ENCODE measurements at places on chromosomes 2 and 18.

DNA sequence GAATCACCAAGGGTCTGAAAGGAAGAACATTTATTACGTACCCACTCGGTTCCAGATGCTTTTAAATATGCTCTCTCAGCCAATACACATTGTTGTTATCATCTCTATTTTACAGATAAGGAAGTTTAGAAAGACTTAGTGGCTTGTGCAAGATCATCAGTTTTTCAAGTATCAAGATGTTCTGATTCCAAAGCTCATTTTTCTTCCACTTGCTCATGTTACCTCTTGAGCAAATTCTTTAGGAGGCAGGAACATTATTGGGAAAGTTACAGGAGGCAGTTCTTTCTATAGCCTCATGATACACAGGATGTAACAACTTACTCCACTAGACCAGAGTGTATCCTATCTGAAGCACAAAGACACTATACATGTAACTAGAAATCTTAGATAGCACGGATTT is 65.0 kb upstream of the MMADHC start:
- DNase-seq, result no peak

DNA sequence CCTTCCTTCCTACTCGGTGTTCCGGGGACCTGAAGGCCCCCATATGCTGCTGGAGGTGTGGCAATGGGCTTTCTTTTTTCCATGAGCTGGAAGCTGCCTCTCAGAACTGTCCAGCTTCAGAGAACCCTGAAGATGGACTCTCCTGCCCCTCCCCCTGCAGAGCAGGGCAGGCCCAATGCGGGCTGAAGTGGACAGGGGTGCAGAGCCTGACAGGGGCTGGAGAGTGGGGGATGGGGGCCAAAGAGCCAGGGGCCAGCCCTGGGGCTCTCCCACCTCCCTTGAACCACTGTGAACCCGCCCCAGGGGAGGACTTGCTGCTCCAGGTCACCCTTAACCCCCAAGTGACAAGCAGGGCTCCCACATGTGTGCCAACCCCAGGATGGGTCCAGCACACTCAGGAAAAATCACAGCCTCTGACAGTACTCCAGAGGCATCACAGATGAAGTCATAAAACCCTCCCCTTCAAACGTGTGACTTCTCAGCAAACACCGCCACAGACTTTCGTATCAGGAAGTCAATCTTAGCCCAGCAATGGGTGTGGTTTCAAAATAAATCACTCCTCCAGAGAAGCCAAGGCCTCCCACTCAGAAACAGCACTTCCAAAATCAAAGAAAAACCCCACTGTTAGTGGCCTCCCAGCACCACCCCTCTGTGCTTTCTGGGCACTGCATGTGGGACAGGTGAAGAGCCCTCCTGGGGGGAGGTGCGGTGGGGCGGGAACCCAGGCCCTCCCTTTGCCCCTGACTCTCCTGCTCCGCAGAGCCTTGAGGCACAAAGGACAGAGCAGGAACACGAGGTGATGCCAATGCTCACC is 135.8 kb downstream of the HDAC4 start:
- DNase-seq, result peak; percentile 80

GRCh38 chr2:39313575-39313974 is 69.8 kb upstream of the CDKL4 start:
- no peak for DNase-seq

DNA sequence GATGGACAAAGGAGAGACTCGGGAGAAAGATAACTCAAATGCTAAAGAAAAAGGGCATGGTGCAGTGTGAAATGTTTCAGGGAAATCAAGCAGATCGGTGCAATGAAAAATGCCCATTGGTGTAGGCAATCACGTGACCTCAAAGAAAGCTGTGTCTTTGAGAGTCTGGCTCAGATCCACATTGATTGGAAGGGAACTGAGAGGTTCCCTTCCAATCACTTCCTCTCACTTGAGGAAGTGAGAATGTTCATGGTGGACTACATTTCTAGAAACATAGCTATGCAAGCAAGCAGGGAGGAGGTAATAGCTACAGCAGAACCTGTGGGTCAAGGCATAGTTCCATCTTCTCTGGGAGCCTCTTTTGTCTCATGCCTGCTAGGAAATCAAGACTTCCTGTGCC is 187.4 kb downstream of the LPIN1 start:
- DNase-seq, result no peak

DNA sequence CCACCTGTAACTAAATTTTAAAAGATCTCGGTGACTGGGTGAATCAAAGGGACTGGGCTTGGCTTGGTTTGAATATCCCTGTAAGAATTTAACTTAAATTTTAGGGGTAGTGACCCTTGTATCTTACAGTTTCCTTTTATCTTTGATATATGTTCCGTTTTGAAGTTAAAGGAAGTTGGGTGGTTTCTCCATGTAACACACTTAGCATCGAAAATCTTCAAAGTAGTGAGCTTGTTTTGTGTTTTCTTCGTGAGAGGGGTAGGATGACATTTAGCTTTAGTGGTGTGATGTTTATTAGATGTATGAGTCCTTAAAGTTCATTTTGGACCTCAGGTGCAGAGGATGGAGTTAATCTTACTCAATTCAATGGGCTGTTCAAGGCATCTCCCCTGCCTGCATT is 1.6 kb downstream of the WDR7 start:
- DNase-seq, result no peak

- DNase-seq, result no peak
These were observed 35.5 kb downstream of the CLASP1 start for GRCh38 chr2:121613774-121614173.

DNA sequence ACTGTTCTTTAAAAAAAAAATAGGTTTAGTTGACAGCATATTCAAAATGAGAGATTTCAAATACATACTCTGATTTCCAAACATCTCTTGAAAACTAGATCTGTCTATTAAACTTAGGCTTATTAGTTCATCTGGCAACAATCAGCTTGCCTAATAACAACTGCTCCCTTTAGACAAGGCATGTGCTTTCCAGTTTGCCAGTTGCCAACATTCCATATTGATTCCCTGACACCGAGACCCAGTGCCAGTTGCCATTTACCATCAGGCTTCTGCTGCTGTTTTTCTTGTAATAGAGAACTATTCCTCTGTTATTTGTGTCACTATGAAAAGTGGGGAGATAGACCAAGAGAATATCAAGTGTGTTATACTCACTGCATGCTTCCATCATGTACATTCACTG is 256.0 kb downstream of the C1D start:
- no peak for DNase-seq

DNA sequence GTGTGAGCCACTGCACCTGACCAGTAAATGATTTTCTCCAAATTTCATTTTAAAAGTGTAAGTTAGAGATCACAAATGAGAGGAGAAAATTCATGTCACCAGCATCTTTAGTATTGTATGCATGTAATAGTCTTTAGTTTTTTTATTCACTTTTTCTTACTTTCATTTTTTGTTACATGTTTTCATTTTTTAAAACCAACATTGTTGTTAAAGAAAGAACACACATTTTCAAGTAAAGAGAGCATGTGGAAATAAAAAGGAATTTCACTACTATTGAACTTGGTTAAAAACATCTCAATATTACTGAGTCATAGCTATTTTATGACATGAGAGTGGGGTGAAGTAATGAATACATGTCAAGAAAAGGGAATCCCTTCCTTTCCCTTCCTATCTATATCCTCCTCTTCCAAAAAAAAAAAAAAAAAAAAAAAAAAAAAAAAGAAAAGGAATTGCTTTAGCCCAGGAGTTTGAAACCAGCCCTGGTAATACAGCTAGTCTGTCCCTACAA is 29.1 kb upstream of the PMAIP1 start:
- DNase-seq, result no peak

- no peak for DNase-seq
These were observed 112.3 kb upstream of the TMEM18 start for GRCh38 chr2:789529-789928.

- DNase-seq, result peak; percentile 87
These were observed 74.6 kb upstream of the SP3 start for GRCh38 chr2:174039551-174040416.

DNA sequence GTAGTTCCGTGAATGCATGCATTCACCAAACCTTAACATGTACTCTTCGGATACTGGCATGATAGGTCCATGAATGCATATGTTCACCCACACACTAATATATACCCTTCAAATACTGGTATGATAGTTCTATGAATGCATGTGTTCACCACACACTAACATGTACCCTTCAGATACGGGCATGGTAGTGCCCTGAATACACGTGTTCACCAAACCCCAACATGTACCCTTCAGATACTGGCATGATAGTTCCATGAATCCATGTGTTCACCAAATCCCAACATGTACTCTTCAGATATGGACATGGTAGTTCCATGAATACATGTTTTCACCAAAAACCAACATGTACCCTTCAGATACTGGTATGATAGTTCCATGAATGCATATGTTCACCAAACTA is 48.5 kb upstream of the ALKAL2 start:
- no peak for DNase-seq

GRCh38 chr2:99987160-99987559 is 155.2 kb downstream of the AFF3 start:
- no peak for DNase-seq

- DNase-seq, result no peak
These were observed 2.0 kb downstream of the IHH start for GRCh38 chr2:219058541-219059374.

DNA sequence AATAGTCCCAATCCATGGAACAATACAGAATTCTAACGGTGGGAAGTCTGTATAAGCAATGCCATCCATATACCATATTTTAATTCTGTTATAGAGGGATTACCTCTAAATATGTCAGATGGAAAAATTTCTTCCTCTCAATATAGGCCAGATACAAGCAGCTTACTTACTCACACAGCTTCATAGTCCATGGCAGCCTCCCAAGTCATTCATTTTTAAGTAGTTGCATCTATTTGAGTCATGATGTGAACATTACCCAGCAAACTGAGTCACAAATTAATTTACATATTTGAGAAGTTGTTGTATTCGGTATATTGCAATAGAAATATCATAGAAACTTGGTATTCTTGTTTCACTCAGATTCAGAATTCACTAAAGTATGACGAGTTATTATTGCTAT is 20.3 kb downstream of the TBR1 start:
- no peak for DNase-seq

DNA sequence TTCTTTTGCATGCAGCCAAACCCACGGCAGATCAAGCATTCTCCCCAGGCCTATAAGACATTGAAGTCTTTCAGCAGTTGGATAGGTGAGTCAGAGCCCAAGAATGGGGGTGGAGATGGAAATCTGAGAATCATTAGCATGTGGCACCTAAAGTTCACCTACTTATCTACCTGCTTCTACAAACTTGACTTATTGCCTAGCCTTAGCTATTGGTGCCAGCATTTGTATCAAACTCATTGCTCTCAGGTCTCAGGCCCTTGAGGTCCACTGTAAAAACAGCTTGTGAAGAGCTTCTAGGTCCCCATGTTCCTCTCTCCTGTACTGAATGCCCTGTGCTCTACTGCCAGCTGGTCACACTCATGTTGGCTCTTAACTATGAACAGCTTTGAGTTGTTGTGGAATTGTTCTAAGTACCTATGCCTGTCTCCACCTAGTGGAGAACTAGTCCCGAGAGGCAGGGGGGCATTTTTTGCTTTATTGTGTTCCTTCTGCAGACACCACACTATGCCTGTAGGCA is 278.4 kb upstream of the SPRED2 start:
- no peak for DNase-seq

DNA sequence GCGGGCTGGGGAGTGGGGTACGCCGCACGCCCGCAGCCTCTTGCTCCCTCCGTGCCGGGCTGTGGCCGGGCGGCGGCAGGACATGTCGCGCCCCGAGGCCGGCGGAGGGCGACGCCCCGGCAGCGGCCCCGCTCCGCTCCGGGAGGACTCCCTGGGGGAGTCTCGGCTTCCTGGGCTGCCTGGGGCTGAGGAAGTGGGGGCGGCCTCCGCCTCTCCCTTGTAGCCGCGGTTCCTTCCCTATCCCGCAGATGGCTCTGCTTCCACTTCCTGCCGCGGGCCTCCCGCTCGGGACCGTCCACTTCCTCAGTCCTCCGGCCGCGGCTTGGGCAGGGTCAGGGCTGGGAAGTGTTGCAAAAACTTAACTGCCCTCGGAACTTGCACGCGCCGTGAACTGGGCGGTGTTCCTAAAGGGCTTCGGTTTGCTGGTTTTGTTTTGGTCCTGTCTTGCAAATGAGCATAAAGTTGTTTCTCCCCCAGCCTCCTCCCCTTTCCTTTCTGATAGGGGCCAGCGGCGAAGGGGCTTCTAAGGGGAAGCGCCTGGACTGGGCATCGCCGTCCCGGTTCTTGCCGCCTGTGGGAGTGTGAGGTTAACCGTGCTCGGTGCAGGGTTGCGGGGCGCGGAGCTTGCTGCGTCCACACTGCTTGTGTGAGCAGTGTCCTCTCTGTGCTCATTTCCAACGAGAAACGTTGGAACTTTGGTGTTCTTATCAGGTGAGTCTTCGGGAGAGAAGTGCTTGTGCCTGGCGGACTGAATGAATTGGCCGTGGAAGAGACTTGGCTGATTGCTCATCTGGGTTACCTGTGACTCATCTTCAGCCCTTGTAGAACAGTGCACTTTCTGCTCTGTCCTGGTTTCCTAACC is 600 bp downstream of the RALB start:
- DNase-seq, result peak; percentile 70

- no peak for DNase-seq
These were observed 27.6 kb upstream of the ZEB2 start for GRCh38 chr2:144547494-144547893.

DNA sequence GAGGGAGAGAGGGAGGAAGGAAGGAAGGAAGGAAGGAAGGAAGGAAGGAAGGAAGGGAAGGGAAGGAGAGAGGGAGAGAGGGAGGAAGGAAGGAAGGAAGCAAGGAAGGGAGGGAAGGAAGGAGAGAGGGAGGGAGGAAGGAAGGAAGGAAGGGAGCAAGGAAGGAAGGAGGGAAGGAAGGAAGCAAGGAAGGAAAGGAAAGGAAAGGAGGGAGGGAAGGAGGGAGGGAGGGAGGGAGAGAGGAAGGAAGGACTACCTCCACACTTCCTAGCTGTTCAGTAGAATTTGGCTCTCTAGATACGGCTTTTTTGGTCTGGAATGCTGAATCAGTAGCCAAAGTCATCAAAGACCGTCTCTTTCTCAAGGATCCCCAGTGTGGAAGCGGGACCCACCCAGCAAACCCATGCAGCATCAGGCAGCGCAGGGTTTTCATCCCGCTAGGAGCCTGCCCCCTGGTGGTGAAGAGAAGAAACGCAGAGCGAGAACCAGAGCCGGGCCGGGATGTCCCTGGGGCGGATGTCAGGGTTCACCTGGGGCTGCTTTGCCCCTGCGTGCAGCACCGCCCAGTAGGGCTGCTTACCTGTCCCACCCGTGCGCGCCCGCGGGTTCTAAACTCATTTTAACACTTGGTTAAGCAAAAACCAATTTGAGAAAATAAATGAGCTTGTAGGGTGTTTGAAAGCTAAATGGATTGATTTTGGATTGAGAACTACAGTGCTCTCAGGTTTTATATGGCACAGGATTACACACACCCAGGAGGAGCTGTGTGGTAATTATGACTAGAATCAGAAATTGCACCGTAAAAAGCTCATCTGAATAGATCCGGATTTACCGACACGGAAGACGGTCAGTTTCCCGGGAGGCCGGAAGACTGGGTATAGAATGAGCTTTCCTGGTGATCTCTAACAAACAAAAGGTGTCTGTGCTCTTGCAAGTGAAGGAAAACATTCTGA is 48.1 kb upstream of the ARL4C start:
- DNase-seq, result peak; percentile 66

DNA sequence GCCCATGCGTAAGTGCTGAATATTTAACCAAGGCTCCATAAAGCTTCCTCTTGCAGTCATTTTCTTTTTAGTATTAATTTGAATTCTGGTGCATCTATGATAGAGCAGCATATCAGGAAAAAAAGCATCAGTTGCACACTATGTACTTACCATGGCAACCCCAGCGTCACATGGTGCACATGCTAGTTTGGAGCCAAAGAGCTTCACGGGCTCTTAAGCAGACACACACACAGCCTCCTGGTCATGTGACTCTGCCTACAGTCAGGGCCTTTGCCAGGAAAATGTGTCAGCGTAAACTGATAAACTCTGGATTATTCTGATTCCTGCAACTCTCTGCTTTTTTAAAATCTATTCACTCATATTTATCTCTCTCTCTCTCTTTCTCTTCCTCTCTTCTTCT is 30.2 kb downstream of the NYAP2 start:
- DNase-seq, result no peak

All from CD4-positive, alpha-beta T cell treated with Interleukin-15 for 1 hour (primary cell).